ENCODE measurements at places on chromosomes 3 and 15.
A peak's percentile ranks its signal among the peaks of the same experiment; 100 is the strongest.

DNA sequence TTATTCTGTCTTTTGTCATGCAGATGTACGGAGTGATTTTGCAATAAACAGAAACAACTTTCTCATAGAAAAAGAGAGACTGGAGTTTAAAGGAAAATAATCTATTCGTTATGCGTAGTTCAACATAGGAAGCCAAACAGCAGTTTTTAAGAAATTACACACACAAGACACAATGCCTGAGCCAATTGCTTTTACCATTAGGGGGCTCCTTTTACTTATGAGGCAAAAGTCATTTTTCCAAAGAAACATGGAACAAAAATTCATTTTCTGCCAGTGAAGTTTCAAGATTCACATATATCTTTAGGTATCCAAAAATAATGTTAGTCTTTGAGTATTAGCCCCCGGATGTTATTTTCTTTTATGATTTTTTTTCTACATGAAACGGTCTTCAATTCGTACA, 10.7 kb downstream of the CNTN6 start:
- no peak for DNase-seq

DNA sequence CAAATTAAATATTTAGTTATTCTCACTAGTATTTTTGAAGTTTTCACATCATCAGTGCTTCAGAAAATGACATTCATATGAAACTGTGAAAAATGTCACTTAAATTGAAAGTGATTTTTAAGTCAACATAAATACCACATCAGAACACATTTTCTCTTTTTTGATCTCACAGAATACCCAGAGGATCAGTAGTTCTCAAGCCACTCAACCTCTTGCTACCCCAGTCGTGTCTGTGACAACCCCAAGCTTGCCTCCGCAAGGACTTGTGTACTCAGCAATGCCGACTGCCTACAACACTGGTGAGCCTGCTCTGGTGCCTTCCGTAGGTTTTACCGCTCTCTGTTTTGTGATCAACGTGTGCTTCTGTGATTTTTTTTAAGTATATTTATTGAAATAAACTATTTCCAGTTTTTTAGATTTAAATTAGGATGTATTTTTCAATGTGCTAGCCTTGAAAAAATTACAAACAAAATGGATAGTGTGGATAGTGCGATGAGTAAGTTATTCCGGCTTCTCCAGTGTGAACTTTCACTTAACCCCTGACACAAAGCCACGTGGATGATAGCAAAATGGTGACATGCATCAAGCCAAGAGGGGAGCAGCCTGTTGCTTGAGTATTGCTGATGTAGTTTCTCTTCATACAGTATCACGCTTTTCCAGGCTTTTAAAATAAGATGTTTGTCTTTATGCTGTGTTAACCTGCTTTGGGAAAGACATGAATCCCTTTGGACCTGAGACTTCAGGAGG, 26.5 kb downstream of the LYSMD4 start:
- no peak for DNase-seq

GRCh38 chr15:32700501-32701150, 17.2 kb upstream of the GREM1 start:
- no peak for DNase-seq

- no peak for DNase-seq
Measured at GRCh38 chr3:124360155-124360554, 368.2 kb upstream of the ROPN1 start.

DNA sequence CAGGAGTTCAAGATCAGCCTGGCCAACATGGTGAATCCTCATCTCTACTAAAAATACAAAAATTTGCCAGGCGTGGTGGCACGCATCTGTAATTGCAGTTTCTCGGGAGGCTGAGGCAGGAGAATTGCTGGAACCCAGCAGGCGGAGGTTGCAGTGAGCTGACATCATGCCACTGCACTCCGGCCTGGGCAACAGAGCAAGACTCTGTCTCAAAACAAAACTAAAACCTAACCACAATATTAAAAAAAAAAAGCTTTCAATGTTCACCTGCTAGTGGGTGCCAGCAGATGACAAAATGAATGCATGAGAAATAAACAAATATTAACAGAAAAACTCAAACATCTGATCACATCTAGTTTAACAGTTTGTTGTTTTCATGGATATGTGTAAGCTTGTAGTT, 9.0 kb downstream of the SLC24A1 start:
- no peak for DNase-seq

- DNase-seq: peak; percentile 97
Measured at GRCh38 chr3:31170932-31171670, 276.6 kb upstream of the GADL1 start.

GRCh38 chr3:1843111-1843510, 255.6 kb upstream of the CNTN4 start:
- no peak for DNase-seq

DNA sequence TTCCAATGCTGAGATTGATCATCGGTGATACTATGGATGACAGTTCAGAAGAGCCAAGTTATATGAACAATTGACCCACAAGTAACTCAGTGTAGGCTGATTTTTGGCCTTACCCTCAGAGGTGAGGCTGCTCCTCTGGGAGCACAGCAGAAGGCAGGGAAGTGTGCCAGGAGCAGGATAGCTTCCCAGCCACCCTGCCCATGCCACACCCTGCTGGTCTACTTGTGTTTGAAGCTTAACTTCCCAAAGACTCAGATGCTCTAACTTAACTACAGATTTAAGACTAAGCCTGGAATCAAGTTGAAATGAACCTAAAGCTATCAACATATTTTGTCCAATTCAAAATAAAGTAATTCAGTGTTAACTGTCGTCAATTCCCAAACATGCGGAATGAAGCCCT, 77.5 kb downstream of the BOC start:
- no peak for DNase-seq

DNA sequence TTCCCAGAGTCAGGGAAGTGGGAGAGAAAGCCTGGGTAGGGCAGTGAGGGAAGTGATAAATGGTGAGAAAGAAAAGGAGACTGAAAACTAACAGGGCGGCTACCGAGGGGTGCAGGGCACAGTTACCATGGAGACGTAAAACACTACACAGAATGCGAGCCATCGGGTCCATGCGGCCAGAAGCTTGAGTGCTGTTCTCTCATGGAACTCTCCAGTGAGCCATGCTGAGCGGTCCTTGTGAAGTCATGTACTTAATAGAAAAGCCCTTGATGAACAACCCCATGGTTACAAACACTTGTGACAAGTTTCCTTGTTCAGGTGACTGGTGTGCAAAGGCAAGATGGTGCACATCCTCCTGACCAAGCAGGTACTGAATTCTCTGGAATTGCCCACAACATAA, 3.7 kb upstream of the PLA2G4F start:
- no peak for DNase-seq

DNA sequence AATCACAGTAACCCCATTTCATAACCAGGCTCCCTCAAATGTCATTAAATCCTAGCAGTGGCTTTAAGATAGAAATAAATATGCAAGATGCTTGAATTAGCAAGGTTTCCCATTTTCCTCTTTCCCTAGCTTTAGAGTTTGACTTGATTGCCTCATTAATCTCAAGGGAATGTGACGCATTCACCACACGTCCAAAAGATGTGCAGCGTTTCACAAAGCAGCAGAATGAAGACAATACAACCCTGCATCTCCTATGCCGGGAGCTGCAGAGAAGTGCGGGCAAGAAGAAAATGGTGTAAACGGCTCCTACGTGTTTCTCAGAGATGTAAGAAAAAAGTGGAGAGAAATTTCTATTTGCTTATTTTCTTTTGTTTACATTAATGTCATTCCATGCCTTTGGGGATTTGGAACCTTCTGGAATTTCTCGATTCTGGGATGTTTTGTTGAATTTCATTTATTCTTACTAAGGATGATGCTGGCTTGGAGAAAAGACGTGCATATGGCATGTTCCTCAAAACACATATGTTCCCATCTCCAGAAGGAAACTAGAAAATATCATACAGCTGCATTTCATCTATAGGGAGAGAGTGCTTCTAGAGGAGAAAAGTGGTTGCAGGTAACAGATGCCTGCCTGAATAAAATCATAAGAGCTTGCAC, 27.8 kb upstream of the FRMD4B start:
- no peak for DNase-seq

DNA sequence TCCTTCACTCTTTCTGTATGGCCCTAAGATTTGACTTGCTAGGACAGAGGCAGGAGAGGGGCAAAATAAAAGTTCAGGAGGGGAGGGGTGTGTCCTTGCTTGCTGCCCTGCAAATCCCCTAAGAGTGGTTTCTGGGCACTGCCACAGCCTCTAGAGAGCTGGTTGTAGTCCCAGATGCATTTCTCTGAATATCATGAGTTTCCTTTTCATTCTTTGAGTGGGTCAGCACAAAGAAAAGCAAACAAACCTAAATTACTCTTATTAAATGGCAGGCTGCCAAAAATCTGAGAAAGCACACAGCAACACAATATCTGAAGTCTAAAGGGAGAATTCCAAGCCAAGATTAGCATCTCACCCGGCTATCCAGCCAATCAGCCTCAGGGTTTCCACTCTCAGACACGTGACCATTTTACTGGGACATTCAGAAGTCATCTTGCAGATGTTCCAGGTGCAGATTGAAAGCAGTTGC, 919.3 kb downstream of the TUSC7 start:
- DNase-seq: peak; percentile 91

DNA sequence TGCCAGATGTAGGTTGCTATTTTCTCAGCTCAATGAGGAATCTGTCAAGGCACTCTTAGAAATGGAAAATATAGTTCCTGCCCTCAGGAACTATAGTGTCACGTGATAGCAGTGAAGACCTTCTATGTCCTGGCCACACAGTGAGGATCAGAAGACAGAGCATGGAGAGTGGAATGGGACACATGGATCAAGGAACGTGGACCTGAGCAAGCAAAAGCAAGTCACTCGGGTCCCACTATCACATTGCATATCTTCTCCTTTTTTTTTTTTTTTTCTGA, 21.2 kb downstream of the SMAD3 start:
- DNase-seq: no peak

DNA sequence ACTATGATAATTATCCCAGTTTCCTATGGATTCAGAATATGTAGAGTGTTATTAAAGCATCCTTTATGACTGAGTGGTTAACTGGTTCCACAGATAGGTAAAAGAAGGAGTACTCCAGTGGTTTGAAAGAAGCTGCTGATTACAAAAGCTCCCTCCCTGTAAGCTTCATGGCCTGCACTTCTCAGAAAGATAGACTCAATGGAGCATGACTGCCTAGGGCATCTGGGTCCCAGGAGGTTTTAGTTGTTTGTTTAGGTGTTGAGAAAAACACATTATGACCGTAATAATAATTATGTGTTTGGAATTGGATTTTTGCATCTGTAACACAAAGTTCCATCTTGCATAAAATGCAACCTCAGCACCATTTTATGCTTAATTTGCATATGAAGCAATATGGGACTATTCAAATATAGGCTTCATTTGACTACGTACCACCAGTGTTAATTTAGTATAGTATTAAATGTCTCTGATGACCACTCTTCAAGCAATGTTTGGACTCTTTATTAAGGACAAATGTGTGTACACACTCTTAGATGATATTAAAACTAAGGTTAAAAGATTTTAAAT, 121.1 kb downstream of the ROBO2 start:
- DNase-seq: no peak

- no peak for DNase-seq
Measured at GRCh38 chr3:149468504-149469212, 5.8 kb upstream of the TM4SF4 start.

- peak; percentile 86 for DNase-seq
Measured at GRCh38 chr15:75452364-75452864, 924 bp upstream of the SIN3A start.

DNA sequence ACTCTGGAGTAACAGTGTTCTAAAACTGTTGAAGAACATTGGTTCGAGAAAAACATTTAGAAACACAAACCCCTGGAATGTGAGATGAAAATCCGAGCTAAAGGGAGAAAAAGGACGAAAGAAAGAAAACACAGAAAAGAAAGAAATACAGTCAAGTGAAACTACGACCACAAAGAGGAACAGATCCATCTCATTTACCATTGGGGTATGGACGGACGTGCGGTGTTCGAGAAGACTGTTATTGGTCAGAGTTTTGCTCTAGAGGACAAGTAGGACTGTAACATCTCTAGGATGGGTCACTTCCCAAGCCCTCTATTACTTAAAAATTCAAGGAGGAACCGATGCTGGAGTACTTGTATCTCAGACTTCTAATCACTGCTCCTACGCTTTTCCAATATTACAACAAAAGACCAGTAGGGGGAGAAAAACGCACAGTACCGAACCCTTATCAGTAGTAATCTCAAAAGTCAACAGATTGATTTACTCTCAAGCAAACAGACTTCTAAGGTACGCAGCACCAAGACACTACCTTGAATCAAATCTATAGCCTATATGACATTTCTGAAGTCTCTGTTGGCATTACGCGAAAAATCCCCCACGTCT, 1.1 kb upstream of the PIK3CA start:
- DNase-seq: peak; percentile 82

DNA sequence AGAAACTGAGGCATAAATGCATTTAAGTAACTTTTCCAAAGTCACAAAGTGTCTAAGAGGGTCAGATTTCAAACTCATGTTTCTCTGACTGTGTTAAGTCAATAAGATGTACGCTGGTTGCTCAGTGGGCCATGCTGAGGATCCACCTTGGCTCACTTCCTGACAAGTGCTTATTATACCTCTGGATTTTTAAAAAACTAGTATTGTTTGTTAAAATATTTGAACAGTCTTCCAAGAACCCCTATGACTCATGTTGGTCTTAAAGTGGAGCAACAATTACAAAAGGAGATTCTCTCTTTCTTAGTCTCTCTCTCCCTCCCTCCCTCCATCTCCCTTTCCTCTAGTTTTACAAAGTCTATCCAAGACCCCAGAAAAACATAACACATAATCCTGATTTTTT, 1050.2 kb downstream of the AGBL1 start:
- peak; percentile 20 for DNase-seq

GRCh38 chr15:48177383-48177765, 721 bp downstream of the MYEF2 start:
- DNase-seq: peak; percentile 80

DNA sequence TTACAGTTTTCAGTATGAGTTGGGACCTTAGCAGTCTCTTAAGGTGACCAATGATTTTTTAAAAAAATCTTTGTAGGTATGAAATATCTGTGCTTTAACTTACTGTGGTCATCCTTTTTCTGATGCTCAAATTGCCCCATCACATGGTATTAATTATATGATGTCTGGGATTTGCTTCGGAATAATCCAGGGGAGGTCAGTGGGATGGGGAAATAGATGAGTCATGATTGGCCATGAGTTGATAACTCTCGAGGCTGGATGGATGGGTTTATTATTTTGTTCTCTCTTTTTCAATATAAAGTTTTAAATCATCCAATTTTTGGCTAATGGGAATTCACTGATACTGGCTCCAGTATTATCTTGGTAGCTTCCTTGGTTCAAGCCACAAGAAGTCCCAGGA, 370.3 kb upstream of the TPM1 start:
- DNase-seq: no peak

Data from astrocyte of the spinal cord (primary cell).